ENCODE measurements at places on chromosomes 4 and X.

- no peak overlapping the region for H3K27ac ChIP-seq
- H3K4me1 ChIP-seq = no peaks in the 10 kb centered on the region
- no peak overlapping the region for H3K4me3 ChIP-seq
- DNase-seq = no peak
- no peaks in the 10 kb centered on the region for H3K27me3 ChIP-seq
Observed at GRCh38 chr4:160100316-160100715, 997.4 kb downstream of the RAPGEF2 start.

DNA sequence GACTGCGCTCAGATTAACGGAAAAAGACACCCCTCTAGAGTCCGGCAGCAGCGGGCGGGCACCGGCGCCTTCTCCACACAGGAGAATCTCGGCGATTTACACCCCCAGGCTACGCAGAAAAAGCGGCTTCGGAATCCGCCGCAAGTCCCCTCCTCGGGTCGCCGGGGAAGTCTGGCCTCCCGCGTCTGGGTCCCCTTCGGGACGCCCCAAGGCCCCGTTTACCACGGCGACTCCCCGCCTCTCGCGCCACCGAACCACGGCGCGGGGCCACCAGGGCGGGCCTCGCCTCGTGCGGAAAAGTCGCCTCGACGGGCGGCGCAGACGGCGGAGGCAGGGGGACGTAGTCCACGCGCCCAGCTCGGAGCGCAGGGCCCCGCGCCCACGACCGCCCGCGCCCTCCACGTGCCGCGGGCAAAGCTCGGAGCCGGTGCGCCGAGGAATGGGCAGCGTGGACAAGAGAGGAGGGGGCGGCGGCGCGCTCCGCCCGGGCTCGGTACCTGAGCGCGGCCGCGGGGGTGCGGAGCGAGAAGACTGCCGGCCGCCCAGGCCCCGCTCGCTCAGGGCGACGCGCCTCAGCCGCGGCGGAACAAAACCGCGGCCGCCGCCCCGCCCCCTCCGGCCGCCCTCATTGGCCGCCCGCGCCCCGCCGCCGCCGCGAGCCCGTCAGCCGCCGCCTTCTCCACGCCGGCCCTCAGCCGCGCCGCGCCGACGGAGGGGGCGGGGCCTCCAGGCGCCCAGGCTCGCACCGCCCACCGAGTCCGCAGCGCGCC is at the start of gene FAM53A:
Gene FAM53A (minus strand): TSS at position 578 of the 770 bp plus-strand sequence. CDS start 15,572 bp downstream, outside the sequence.
- peaks cover 4% of the 10 kb centered on the region for H3K36me3 ChIP-seq
- H3K27me3 ChIP-seq = no peaks in the 10 kb centered on the region
- peak within 1 kb of the TSS; percentile 85 for H3K4me3 ChIP-seq
- H3K4me1 ChIP-seq = peaks cover 10% of the 10 kb centered on the region
- H3K27ac ChIP-seq = peak within 1 kb of the TSS; percentile 77
- DNase-seq = peak; percentile 13

DNA sequence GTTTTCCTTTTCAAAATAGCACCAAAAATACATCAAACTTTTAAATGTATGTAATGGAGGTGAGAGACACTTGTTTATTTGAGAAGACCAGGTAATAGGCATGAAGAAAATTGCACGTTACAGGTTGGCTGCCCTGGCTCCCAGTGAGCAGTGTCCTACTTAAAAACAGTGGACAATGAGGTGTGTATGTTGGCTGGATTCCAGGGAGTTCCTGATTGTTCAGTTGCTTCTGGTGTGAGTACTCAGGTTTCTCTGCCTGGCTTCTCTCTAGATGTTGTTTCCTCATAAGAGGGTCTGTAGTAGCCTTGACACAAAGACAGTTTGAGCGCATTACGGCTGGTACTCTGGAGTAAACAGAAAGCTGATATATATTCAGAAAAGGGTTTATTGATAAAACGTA is 29.4 kb downstream of the SNX25 start:
- H3K36me3 ChIP-seq = no peaks in the 10 kb centered on the region
- no peaks in the 10 kb centered on the region for H3K27me3 ChIP-seq
- DNase-seq = no peak
- H3K27ac ChIP-seq = no peak overlapping the region
- peaks cover 17% of the 10 kb centered on the region for H3K4me1 ChIP-seq

GRCh38 chr4:179695175-179695574 is 2252.9 kb upstream of the AGA start:
- H3K4me3 ChIP-seq = no peak overlapping the region
- no peaks in the 10 kb centered on the region for H3K36me3 ChIP-seq
- no peak overlapping the region for H3K27ac ChIP-seq
- H3K27me3 ChIP-seq = no peaks in the 10 kb centered on the region

- no peak for DNase-seq
- H3K27ac ChIP-seq = no peak overlapping the region
- H3K27me3 ChIP-seq = no peaks in the 10 kb centered on the region
- H3K36me3 ChIP-seq = no peaks in the 10 kb centered on the region
Observed at GRCh38 chrX:7996414-7996813, 69.2 kb upstream of the PNPLA4 start.

- peaks cover 53% of the 10 kb centered on the region for H3K4me1 ChIP-seq
- H3K36me3 ChIP-seq = peaks cover 30% of the 10 kb centered on the region
- no peaks in the 10 kb centered on the region for H3K27me3 ChIP-seq
- no peak overlapping the region for H3K4me3 ChIP-seq
Observed at GRCh38 chr4:25843340-25844097, 19.3 kb downstream of the SEL1L3 start.

GRCh38 chr4:70997546-70997945 is 4.1 kb downstream of the DCK start:
- no peak for DNase-seq
- H3K36me3 ChIP-seq = peaks cover 42% of the 10 kb centered on the region

- H3K4me1 ChIP-seq = no peaks in the 10 kb centered on the region
- no peaks in the 10 kb centered on the region for H3K36me3 ChIP-seq
- no peaks in the 10 kb centered on the region for H3K27me3 ChIP-seq
- no peak overlapping the region for H3K4me3 ChIP-seq
- no peak for DNase-seq
- H3K27ac ChIP-seq = no peak overlapping the region
Observed at GRCh38 chrX:31445542-31445941, 373.7 kb upstream of the FTHL17 start.

GRCh38 chr4:144338148-144338547 is 197.6 kb upstream of the GYPA start:
- no peaks in the 10 kb centered on the region for H3K36me3 ChIP-seq
- no peaks in the 10 kb centered on the region for H3K27me3 ChIP-seq
- H3K27ac ChIP-seq = no peak overlapping the region
- no peak for DNase-seq
- no peaks in the 10 kb centered on the region for H3K4me1 ChIP-seq

DNA sequence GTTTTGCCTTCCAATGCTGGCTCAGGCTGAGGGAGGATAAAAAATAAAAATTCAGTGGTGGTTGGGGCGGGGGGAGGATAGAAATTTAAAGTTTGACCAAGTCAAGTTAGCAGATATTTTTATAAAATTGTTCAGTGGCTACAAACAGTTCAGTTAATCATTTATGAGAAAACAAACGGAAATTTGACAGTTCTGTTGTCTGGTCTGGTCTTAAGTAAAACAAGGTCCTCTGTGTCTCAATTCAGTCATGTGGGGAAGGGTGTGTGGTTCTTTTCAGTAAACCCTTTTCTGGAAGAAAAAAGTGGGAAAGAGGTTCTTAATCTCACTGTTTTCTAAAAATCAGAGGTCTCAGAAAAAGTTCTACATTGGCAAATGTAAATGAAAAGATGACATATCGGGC is 409.1 kb upstream of the SPANXN4 start:
- H3K4me3 ChIP-seq = no peak overlapping the region
- no peaks in the 10 kb centered on the region for H3K27me3 ChIP-seq
- no peak overlapping the region for H3K27ac ChIP-seq
- H3K4me1 ChIP-seq = no peaks in the 10 kb centered on the region
- no peaks in the 10 kb centered on the region for H3K36me3 ChIP-seq
- DNase-seq = no peak

Measured in central memory CD8-positive, alpha-beta T cell (primary cell).